CD8-positive, alpha-beta memory T cell (primary cell): ENCODE measurements at places on chromosomes 3 and 15. TPM values are rescaled to one million over a fixed set of nuclear protein-coding genes. Genes with fewer than 3 reads are reported as not detected.

GRCh38 chr3:32698506-32698905 is 13.5 kb downstream of the CNOT10 start:
- no peak overlapping the region for H3K27ac ChIP-seq
- H3K4me3 ChIP-seq = no peak overlapping the region
- H3K27me3 ChIP-seq = no peaks in the 10 kb centered on the region
- H3K36me3 ChIP-seq = no peaks in the 10 kb centered on the region
- H3K4me1 ChIP-seq = no peaks in the 10 kb centered on the region

DNA sequence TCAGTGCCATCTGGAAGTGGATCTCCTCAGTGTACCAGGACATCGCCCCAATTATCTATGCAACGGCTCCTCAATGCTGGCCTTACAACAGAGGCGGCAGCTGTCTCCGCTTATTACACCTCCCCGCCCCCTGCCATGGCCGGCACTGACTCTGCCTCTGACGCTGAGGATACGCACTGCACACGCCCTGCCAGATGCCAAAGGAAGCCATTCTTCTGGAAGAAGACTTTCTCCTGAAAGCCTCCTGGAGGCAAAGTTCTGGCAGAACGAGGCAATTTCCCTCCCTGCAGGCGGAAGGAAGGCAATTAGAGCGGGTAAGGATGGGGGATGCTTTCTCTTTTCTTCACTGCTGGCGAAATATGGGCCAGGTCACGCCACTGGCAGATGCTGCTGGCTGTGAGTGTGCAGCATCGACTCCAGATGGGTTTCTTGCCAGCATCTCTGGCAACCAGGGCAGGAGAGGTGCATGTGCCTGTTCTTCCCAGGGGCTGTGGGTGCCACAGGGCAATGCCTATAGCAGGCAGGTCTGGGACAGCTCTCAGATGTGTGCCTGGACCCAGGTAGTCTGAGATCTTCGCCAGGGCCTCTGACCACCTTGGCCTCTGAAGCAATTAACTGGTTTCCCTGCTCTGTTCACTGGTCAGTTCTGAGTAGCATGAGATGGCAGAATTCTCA is 62.2 kb upstream of the MRPS22 start:
- H3K27ac ChIP-seq = no peak overlapping the region
- no peaks in the 10 kb centered on the region for H3K36me3 ChIP-seq
- H3K4me1 ChIP-seq = no peaks in the 10 kb centered on the region
- no peaks in the 10 kb centered on the region for H3K27me3 ChIP-seq
- H3K4me3 ChIP-seq = no peak overlapping the region
- DNase-seq = no peak

- H3K36me3 ChIP-seq = no peaks in the 10 kb centered on the region
- H3K27me3 ChIP-seq = no peaks in the 10 kb centered on the region
- DNase-seq = no peak
- no peak overlapping the region for H3K27ac ChIP-seq
- H3K4me3 ChIP-seq = no peak overlapping the region
- H3K4me1 ChIP-seq = peaks cover 5% of the 10 kb centered on the region
Observed at GRCh38 chr15:58572521-58572920, 140.7 kb downstream of the LIPC start.

DNA sequence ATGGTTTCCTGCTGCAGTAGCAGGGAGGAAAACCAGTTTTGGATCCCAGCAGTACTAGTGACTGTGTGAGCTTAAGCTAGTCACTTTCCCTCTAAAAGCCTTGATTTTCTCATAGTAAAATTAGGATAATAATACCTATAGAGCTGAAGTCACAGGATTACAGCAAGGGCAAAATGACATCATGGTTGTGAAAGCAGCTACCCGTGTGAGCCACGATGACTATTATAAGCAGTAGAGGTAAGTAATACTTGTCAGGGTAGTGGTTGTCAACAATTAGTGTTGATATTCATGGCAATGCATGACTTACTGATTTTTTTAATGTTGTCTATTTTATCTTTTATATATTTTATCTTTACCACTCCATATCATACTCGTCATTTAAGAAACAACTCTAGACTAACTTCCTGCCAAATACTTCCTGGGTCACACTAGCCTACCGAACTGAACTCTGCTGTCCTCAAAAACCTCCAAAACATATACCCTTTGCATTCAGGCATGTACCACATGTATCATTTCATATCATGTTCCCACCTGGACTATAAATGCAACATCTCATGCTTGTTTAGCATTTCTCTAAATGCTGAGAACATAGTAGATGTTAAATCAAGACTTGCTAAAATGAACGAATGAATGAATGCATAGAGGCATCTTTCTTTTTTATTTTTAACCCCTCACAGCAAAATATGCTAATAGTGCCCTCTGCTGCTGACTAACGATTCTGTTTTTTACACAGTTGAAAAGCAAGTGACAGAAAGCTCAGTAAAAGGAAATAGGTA is 172.6 kb downstream of the P3H2 start:
- no peak for DNase-seq
- H3K36me3 ChIP-seq = no peaks in the 10 kb centered on the region
- H3K27ac ChIP-seq = no peak overlapping the region
- no peak overlapping the region for H3K4me3 ChIP-seq
- H3K27me3 ChIP-seq = no peaks in the 10 kb centered on the region
- no peaks in the 10 kb centered on the region for H3K4me1 ChIP-seq

DNA sequence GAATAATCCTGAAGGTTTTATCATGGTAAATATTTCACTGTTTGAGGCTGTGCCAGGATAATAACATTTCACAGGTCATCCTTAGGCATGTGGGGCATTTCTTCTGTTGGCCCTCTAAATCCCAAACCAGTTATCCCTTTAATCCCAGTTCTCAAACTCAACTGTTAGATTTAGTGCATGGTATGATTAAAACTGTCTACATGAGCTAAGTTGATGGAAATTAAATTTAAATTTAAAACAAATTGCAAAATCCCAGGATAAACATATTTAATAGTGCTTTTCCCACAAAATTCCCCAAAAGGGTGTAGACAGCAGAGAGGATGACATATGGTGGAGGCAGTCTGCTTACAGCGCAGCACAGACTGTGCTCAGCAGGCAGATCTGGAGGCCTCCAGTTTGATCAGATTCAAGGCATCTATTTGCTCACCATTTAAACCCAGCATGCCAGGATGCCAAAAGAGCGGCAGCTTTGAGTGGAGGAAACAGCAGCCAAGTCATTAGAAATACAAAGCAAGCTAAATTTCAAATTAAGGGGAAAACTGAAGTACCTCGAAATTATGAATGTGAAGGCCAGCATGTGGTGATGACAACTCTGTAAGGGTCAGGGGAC is 325.8 kb downstream of the KCNH8 start:
- H3K4me1 ChIP-seq = no peaks in the 10 kb centered on the region
- H3K36me3 ChIP-seq = no peaks in the 10 kb centered on the region
- H3K27me3 ChIP-seq = no peaks in the 10 kb centered on the region
- no peak overlapping the region for H3K4me3 ChIP-seq
- H3K27ac ChIP-seq = no peak overlapping the region

GRCh38 chr3:78734048-78734637 is 1033.7 kb downstream of the ROBO1 start:
- no peak overlapping the region for H3K27ac ChIP-seq
- H3K27me3 ChIP-seq = no peaks in the 10 kb centered on the region
- no peak overlapping the region for H3K4me3 ChIP-seq
- H3K36me3 ChIP-seq = no peaks in the 10 kb centered on the region
- DNase-seq = no peak

DNA sequence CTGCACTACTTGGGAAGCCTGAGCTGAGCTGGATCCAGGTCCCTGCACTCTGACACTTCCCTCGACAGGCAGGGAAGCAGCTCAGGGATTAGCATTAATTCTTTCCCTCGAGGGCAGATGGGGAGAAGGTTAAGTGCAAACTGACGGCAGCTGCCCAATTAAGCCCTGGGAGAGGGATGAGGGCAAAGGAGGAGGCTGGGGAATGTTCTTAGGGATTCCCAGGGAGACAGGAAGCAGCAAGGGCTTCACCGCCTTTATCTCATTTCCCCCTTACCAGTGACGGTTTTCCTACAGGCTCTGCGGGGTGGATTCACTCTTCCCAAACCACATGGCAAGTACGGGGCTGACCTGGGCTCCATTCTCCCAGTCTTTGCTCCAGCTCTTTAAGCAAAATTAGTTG is 519.0 kb upstream of the PROK2 start:
- H3K36me3 ChIP-seq = no peaks in the 10 kb centered on the region
- no peaks in the 10 kb centered on the region for H3K27me3 ChIP-seq
- no peaks in the 10 kb centered on the region for H3K4me1 ChIP-seq
- H3K27ac ChIP-seq = no peak overlapping the region
- H3K4me3 ChIP-seq = no peak overlapping the region

DNA sequence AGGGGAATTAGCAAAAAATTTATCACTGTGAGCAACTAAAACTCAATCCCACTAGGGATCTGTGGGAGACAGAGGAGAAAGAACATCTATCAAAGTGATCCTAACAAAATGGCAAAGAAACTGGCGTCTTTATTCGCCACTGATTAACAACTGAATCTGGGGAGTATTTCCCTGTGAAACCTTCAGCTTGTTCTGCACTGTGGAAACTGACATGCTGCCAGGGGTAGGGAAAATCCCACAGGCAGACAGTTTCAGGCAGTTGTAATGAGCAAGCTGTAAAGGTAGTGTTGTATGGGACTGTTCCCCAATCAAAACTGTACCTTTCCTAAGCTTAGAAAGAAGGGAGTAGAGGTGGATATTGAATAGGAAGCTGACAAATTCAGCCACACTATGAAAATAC is 611.7 kb downstream of the VGLL3 start:
- H3K27ac ChIP-seq = no peak overlapping the region
- no peaks in the 10 kb centered on the region for H3K4me1 ChIP-seq
- no peak overlapping the region for H3K4me3 ChIP-seq
- H3K36me3 ChIP-seq = no peaks in the 10 kb centered on the region

- DNase-seq = no peak
- no peaks in the 10 kb centered on the region for H3K27me3 ChIP-seq
- no peak overlapping the region for H3K27ac ChIP-seq
- H3K4me3 ChIP-seq = no peak overlapping the region
- no peaks in the 10 kb centered on the region for H3K36me3 ChIP-seq
Observed at GRCh38 chr3:157136647-157137387, 23.1 kb downstream of the CCNL1 start.

- no peaks in the 10 kb centered on the region for H3K4me1 ChIP-seq
- no peak overlapping the region for H3K4me3 ChIP-seq
- H3K36me3 ChIP-seq = no peaks in the 10 kb centered on the region
- no peak overlapping the region for H3K27ac ChIP-seq
Observed at GRCh38 chr15:39454189-39454986, 126.5 kb upstream of the THBS1 start.

Gene MOBP
- not detected for total RNA-seq

Gene THPO
- not detected for total RNA-seq

Gene ALDH1A3
- total RNA-seq = not detected

Gene RTP2
- not detected for total RNA-seq

Gene ZBED2
- total RNA-seq = 551 TPM

Gene QTRT2
- total RNA-seq = 51.3 TPM

Gene REC114
- not detected for total RNA-seq

Gene KBTBD8
- total RNA-seq = 23.3 TPM

Gene YEATS2
- 30.5 TPM for total RNA-seq
